ENCODE measurements at places on chromosomes 2 and 18. TPM values are rescaled to one million over a fixed set of nuclear protein-coding genes. Genes with fewer than 3 reads are reported as not detected.

Gene RNF138
- total RNA-seq: 87.8 TPM

Gene SERPINB4
- not detected for total RNA-seq

Gene MC2R
- total RNA-seq: not detected

Gene PRKAG3
- not detected for total RNA-seq

Gene NTSR2
- total RNA-seq: not detected

Gene PAX8
- total RNA-seq: 2.3 TPM

GRCh38 chr18:3577281-3577855 is 127.4 kb downstream of the TGIF1 start:
- no peak for DNase-seq
- H3K4me3 ChIP-seq: no peak overlapping the region
- H3K4me1 ChIP-seq: no peaks in the 10 kb centered on the region
- H3K27ac ChIP-seq: no peak overlapping the region
- H3K27me3 ChIP-seq: no peaks in the 10 kb centered on the region

DNA sequence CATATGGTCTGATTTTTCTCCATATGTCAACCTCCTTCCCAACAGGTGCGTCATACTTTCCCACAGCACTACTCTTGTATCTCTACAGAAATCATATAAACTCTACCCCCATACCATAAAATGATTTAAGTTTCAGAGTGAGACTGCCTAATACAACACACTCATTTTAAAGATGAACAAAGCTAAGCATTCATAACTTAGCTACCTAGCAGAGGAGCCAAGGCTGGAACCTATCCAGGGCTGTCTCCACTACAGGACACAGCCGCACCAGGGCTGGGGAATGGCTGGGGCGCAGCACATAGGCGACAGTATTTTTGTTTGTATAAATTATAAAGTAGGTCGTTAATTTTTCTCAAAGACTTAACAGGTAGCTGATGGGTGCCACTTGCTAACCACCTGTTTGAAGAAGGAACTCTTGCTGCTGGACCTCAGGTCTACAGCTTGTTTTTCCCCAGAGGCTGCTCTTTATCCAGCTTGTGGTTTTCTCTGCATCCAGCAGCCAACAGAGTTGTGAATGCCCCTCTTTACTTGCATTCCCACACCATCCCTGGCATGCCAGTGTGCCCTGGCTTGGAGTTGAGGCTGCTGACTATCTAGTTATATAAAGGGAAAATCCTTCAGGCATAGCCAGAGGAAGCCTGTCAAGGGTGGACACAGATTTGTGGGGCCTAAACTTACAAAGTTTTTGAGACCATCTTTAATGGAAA is 62.0 kb downstream of the HNRNPLL start:
- no peaks in the 10 kb centered on the region for H3K36me3 ChIP-seq
- no peak overlapping the region for H3K27ac ChIP-seq
- no peak for DNase-seq
- H3K27me3 ChIP-seq: no peaks in the 10 kb centered on the region
- no peak overlapping the region for H3K4me3 ChIP-seq

DNA sequence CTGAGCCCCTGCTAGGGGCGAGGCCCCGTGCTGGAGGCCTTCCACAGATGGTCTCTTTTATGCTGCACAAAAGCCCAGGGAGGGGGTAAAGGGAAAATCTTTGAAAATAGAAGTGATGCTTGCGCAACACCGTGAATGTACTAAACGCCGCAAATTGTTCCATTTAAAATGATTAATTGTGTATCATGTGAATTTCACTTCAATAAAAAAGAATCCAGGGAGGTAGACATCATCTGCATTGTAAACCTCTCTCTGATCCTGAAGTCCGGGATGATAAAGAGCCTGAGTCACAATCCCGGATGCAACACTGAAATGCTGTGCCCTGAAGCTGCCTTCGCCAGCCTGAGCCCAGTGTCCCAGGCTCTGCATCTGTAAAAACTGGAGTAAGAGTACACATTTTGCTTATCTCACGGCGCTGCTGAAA is 107.7 kb upstream of the PPP1CB start:
- no peak overlapping the region for H3K4me3 ChIP-seq
- no peaks in the 10 kb centered on the region for H3K27me3 ChIP-seq
- no peak for DNase-seq
- H3K4me1 ChIP-seq: no peaks in the 10 kb centered on the region
- H3K36me3 ChIP-seq: no peaks in the 10 kb centered on the region
- no peak overlapping the region for H3K27ac ChIP-seq

DNA sequence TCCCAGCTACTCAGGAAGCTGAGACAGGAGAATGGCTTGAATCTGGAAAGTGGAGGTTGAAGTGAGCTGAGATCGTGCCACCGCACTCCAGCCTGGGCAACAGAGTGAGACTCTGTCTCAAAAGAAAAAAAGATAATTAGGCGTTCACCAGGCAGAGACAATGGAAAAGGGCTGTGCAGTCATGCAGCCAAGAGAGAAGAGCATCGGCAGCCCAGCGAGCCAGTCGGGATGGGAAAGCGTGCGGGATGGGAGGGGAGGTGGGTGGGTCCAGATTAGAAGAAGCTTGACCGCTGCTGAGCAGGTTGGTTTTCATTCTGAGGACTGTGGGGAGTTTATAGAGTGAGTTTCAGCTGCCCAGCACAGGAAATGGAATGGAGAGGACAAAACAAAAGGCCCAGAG is 15.0 kb upstream of the CYS1 start:
- no peak overlapping the region for H3K27ac ChIP-seq
- H3K4me3 ChIP-seq: no peak overlapping the region
- DNase-seq: no peak
- H3K4me1 ChIP-seq: no peaks in the 10 kb centered on the region

DNA sequence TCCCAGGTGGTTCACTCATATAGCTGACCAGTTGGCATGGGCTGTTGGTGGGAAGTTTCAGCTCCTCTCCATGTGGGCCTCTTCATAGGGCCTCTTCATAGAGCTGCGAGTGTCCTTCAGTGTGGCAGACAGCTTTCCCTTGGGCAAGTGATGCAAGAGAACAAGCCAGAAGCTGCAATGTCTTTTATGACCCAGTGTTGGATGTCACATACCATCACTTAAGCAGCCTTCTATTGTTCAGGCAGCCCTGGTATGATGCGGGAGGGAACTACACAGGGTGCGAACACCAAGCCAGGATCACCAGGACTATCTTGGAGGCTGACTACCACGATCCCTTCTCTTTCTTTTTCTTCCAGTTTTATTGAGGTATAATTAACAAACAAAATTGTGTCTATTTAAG is 126.5 kb upstream of the ITGA6 start:
- no peaks in the 10 kb centered on the region for H3K4me1 ChIP-seq
- H3K27ac ChIP-seq: no peak overlapping the region
- no peaks in the 10 kb centered on the region for H3K36me3 ChIP-seq
- no peak overlapping the region for H3K4me3 ChIP-seq
- H3K27me3 ChIP-seq: peaks cover 3% of the 10 kb centered on the region

- no peaks in the 10 kb centered on the region for H3K36me3 ChIP-seq
- no peaks in the 10 kb centered on the region for H3K27me3 ChIP-seq
Measured at GRCh38 chr2:160934991-160935390, 225.2 kb upstream of the TANK start.

DNA sequence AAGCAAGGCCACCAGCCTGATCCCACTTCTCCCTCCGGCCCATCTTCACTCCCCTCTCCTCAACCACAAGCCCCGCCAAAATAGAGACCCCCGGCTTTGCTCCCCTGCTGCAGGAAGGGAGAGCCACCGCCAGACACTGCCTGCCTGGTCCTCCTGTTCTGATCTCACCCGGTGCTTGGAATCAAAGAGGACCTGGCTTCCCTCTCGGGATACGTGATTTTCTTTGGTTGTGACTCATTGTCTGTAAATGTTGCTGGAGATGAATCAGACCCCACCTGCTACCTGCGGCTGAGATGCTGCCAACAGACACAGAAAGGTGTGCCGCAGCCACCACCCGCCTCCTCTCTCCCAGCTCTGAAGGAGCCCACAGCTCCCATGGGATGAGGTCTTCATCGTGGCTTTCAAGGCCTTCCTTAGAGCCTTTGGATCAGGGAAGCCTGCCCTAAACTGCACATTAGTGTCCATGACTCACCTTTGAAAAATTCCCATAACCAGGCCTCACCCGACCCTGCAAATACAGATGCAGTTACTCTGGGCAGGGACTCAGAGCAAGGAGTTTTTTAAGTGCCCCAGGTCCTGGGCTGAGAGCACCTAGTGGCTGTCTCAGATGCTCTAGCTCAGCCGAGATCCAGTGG is 79.4 kb upstream of the ZNF532 start:
- DNase-seq: no peak
- no peaks in the 10 kb centered on the region for H3K27me3 ChIP-seq
- H3K4me1 ChIP-seq: no peaks in the 10 kb centered on the region
- no peak overlapping the region for H3K27ac ChIP-seq
